T-helper 1 cell (primary cell): ENCODE measurements at places on chromosomes 2 and 18.

DNA sequence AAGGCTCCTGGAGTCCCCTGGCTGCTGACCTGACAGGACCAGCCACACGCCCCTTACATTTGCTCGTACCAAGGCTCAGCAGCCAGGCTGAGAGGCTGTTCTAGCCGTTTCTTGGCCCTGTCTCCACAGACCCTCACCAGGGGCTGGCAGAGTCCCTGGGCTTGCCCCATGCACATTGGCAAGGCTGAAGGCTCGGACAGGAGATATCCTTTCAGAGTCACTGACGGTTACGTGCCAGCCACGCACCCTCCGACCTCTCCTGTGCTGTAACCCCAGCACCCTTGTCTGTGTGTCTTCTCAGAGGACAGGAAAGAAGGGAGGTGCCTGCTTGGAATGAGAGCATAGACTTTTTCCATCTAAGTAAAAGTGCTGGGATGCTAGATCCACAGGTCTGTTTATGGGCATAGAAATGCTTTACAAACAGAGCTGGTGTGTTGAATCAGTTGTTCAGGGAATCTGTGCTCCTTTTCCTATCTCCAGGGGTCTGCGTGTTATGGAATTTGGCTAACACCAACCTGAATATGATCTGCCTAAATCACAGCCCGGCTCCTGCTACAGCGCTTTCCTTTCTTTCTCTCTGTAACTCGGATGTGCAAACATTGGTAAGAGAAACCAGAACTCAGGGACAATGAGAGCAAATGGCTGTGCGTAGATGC is 41.0 kb downstream of the COPS8 start:
- no peak for DNase-seq

DNA sequence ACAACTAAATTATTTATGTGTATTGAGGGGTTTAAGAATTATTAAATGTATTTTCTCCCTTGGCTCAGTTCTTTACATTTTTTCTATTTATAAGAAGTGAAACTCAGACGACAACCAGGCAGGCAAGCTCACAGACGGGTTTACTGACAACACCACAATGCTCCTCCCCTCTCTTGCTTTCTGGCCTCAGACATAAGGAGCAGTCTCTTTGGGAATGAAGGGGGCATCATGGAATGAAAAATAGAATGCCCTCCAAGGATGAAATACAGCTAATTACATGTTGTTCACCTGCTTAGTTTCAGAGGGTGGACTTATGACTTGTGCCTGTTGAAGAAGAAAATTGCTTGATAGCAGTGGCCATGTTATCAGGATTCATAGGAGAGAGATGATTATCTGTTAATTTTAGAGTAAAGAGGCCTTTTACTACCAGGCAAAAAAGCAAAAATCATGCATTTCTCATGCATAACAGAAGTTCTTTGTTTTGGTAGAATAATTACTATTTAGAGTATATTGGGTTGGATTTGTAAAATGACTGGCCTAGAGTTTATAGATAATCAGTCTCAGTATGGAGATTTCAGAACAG is 172.1 kb upstream of the LRRTM1 start:
- no peak for DNase-seq

DNA sequence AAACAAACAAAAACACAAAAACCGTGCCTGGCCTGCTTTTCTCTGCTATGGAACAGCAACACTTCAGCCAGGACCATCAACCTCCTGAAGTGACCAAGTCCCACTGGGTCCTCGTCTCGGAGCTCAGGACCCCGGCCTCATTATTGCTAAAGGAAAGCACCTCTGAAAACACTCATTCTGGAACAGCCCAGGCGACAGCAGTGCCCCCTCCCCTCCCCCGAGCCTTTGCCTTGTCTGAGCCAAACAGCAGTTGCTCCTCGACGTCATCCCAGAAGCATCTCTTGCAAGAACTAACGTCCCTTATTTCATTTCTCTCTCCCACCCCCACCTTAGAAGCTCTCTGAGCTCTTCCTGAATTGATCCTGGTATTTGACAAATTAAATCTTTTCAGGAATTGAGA is 27.4 kb downstream of the APCDD1 start:
- no peak for DNase-seq

DNA sequence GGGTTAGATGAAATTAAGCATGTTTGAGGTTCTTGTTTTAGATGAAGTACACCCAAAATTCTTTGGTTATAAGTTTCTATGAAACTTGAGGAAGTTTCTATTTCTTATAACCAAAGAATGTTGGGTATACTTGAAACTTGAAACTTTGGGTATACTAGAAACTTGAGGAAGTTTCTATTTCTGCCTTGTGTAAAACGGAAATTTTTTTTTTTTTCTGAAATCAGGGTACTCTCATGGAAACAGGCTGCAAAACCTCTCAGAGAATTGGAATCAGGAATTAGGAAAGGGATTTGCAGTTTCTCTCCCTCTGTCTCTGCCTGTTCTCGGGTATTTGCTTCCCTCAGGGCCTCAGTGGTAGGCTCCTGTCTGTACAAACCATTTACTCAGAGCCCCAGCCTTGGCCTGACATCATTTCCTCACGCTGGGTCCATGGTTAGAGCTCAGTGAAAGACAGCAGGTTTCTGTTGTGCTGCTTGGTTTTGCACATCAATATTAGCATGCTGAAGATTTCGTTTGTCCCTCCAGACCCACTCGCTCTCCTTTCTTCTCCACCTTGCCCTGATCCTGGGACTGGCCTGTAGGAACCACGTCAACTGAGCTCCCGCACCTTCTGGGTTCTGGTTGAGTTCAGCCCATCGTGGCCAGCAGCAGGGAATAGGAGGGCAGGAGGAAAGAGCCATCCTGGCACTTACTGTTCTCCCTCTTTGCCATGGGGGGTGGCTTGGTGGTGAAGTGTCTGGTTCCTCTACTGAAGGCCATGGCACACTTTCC is 106.4 kb downstream of the POLR1A start:
- no peak for DNase-seq

DNA sequence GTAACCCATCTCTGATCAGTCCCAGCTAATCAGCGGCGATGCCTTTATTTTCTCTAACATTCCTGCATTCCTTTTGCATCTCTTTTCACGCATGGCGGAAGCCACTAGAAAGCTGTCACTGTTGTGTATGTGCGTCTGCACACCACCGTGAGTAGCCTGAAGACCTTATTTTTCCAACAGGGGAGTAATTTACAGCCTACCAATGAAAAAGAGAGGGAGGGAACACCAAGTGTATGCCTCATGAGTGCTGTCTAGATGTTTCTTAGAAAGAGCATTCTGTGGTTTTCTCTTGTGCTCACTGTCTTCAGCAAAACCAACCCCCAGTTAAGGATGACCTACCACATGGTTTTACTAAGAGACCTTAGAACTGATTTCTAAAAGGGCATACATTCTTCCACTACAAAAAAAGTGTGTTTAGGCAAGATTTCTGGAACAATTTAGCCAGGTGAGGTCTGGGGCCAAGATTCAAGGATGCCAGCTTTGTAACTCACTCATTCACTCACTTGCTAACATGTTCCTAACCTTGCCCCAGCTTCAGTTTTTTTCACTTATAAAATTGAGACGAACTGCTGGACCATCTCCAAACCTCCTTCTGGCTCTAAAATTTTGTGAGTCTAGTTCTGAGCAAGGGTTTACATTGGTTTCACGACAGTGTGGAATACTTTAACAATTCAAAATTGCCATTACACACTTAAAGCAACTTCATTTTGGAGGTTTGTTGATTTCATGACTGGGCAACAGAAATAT is 51.4 kb downstream of the BCL2 start:
- DNase-seq = no peak

DNA sequence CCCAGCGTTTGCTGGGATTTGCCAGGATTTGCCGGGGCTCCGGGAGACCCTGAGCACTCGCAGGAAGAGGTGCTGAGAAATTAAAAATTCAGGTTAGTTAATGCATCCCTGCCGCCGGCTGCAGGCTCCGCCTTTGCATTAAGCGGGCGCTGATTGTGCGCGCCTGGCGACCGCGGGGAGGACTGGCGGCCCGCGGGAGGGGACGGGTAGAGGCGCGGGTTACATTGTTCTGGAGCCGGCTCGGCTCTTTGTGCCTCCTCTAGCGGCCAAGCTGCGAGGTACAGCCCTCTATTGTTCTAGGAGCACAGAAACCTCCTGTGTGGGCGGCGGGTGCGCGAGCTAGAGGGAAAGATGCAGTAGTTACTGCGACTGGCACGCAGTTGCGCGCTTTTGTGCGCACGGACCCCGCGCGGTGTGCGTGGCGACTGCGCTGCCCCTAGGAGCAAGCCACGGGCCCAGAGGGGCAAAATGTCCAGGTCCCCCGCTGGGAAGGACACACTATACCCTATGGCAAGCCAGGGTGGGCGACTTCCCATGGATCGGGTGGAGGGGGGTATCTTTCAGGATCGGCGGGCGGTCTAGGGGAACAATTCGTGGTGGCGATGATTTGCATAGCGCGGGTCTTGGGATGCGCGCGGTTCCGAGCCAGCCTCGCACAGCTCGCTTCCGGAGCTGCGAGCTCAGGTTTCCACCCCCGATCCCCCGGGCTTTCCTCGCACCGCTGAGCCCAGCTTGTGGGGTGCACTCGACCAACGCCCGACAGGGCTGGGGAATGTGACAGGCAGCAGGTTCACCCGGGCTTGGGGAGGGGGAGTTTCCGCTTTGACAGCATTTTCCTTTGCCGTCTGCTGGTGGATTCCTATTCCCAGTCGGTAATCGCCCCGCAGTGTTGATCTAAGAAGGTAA is 2.8 kb downstream of the ONECUT2 start:
- DNase-seq = peak; percentile 25

GRCh38 chr18:52339891-52340371 is at the start of gene DCC:
Gene DCC, plus strand, starts transcription at chr18:52340197. Its CDS starts 591 bp downstream, at chr18:52340788.
- no peak for DNase-seq

DNA sequence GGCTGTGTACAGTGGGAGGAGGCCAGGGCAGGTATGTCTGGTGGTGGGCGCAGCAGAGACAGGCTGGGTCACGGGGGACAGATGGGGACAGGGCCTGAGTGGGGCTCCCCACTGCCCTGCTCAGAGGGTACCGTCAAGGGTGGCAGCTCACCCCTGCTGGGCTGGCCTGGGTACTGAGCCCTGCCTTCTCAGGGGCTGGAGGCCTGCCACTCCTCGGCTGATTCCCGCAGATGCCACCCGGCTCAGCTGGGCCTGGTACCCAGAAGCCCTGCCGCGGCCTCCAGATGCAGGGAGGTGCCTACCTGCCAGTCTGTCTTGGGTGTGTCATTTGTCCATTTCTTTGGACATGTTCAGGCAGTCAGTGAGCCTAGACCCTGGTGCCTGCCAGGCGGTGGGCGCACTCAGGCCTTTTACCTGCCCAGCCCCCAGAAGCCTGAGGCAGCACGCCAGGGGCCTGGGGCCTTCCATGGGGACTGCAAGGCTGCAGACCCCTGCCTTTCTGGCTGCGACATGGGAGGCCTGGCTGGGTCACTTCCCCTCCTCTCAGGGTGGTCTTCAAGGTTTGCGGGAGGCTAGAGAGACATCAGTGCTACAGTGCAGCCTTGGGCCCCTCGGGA is 3.3 kb downstream of the SNORC start:
- no peak for DNase-seq

GRCh38 chr2:206443735-206444527 is 599 bp downstream of the ADAM23 start:
- DNase-seq = no peak

DNA sequence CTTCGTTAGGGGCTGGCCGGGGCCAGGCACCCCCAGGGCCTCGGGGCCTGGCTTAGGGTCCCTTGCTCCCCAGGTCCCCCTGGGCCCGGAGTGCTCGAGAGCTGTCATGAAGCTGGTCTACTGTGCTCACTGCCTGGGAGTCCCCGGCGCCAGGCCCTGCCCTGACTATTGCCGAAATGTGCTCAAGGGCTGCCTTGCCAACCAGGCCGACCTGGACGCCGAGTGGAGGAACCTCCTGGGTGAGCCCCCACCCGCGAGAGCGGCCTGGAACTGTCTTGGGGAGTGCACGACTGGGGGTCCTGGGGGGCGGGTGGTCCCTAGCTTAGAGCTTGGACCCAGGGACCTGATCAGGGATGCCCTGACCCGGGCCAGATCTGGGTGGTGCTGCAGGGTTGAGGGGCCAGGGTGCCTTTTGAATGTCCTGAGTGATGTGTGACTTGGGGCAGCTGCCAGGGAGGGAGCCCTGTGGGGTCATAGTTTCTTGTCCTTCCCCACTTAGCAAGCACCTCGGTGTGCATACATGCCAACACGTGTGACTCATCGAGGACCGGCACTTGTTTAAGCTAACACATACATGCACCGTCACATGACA is 27.9 kb downstream of the GPC1 start:
- peak; percentile 5 for DNase-seq

- no peak for DNase-seq
Observed at GRCh38 chr2:42261518-42262195, 92.5 kb downstream of the EML4 start.

- no peak for DNase-seq
Observed at GRCh38 chr2:112644933-112645309, 818 bp upstream of the SLC20A1 start.

GRCh38 chr2:98759338-98759737 is 28.4 kb upstream of the MGAT4A start:
- DNase-seq = no peak

- no peak for DNase-seq
Observed at GRCh38 chr2:230795856-230796255, 68.9 kb upstream of the ITM2C start.

- no peak for DNase-seq
Observed at GRCh38 chr2:145068509-145068908, 548.6 kb upstream of the ZEB2 start.

- DNase-seq = no peak
Observed at GRCh38 chr2:83565181-83565580, 893.9 kb downstream of the SUCLG1 start.

GRCh38 chr2:173851141-173851641 is 114.0 kb downstream of the SP3 start:
- no peak for DNase-seq

- DNase-seq = no peak
Observed at GRCh38 chr2:202203348-202203747, 35.0 kb downstream of the SUMO1 start.

DNA sequence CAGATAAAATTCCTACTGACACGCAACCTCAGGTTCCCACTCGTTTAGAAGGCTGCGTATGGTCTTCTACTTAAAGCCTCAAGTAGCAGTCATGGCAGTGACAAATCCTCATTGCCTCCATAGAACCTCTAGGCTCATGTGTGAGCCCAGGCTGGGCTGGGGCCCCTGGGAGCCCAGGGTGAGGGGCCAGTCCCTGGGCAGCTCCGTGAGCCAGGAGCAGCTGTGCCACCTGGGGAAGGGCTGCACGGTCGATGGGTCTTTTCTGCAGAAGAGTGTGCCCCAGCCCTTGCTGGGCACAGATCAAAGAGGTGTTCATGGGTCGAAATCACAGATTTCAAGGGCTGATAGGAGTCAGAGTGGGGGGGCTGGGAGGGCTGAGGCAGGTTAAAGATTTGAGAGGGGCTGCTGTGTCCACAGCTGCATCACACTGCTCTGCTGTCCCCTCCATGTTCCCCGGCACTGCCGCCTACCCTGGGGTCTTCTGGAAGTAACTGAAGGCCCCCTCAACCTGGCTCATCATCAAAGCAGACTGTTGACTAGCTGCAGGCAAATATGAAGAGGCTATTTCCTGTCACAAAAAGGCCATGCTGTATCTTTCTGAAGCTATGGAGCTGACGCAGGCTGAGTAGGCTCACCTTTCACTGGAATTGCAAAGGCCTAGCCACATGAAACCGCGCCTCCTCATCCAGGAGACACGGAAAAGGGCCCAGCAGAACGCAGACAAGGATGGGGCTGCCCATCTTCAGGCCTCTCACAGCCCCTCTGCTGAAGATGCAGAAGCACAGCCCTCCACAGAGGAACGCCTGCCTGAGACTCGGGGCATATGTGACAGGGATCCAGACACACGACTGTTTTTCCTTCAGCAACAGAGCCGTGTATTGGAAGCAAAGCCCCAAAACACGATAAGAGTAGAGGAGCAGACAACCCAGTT is 35.7 kb upstream of the ALPP start:
- DNase-seq = no peak
